ENCODE measurements at places on chromosomes 5 and 9.

DNA sequence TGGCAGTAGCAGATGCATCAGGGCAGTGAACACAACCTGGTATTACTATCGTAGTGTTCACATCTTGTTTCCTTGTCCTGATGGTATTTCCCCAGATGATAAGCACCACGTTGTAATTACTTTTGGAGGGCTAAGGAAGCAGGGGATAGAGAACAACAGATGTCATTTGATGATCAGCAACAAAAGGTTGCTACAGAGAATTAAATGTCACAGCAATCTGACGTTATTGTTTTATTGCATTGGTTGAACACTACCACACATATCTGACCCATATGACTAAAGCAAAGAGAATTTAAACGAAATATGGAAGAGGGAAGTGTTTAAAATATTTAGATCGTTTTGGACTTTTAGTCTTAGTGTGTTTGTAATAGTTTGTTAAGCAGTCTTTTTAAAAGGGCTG, 408.3 kb downstream of the SH3GL2 start:
- DNase-seq = no peak

GRCh38 chr5:112923148-112923917, 1.3 kb upstream of the REEP5 start:
- peak; percentile 25 for DNase-seq

GRCh38 chr9:36825179-36825578, 208.9 kb downstream of the PAX5 start:
- DNase-seq = no peak

DNA sequence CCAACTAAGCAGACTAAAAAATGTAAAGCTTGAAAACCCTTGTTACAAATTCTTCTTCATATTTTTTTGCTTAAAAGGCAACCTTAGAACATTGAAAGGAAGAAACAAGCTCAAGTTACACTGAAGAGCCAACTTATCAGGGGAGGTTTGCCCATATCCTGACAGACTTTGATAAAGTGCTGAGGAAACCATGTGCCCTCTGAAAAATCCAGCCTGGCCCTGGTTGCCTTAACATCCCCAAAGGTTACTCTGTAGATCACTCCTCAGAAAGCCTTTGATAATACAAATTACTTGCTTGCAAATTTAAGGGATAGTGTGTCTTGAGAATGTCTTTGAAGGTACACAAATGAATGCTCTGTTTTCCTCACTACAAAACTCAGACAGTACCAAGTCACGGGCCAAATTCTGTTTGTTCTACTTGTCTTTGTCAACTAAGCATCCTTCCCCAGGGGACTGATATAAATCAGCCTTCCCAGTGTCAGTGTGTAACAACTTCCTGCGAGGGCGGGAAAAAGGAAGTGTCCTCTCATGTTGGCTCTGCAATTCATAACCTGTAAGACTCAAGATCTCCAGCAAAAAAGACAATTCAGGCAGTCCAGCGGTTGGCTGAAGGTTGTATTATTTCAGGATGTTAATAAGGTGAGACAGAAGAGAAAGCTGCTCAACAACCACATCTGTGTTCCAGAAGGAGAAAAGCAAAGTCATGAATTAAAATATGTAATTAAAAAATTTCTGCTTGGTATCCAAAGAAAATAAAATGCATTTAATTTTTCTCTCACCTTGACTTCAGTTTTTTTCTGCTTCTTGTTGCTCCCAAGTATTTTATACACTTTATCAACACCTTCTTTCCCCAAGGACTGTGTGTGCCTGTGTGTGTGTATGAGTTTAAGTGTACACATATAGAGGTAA, 199.9 kb downstream of the PIK3R1 start:
- no peak for DNase-seq

- DNase-seq = peak; percentile 22
These were observed 59.5 kb downstream of the MVB12B start for GRCh38 chr9:126386088-126386487.

- no peak for DNase-seq
These were observed 4.7 kb upstream of the LCN2 start for GRCh38 chr9:128144239-128145181.

GRCh38 chr5:157917491-157917890, 58.5 kb upstream of the CLINT1 start:
- DNase-seq = no peak

DNA sequence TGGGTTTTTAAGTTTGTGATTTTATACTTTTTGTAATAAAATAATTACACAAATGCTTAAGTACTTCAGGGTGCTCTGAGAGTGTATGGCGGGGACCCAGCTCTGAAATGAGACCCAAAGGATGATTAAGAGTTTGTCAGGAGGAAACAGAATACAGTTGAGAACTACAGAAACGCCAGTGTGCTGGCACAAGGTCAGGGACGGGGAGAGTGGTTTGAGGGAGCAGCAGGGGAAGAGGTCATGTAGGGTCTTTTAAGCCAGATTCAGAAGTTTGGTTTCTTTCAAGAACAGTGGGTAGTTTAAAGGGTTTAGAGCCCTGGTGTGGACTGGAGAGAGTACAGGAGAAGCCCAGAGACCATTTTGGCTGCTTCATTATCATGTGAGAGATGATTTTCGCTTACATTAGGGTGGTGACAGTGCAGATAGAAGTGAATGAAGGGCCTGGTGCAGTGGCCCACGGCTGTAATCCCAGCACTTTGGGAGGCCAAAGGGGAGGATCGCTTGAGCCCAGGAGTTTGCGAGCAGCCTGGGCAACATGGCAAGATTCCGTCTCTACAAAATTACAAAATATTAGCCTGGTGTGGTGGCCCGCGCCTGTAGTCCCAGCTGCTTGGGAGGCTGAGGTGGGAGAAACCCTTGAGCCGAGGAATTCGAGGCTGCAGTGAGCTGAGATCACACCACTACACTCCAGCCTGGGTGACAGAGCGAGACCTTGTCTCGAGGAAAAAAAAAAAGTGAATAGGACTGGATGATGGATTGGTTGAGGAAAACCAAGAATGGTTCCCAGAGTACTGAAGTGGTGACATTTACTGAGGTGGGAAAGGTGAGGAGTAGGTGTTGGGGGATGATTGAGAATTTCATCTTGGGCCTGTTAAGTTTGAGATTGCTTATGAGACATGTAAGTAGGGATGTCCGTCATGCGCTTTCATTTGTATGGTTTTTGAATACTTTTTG, 1.4 kb upstream of the ETF1 start:
- DNase-seq = peak; percentile 27

GRCh38 chr5:18740301-18740700, 1106.0 kb downstream of the TAF11L14 start:
- DNase-seq = no peak

- DNase-seq = no peak
These were observed 166.1 kb downstream of the SLC28A3 start for GRCh38 chr9:84174486-84174885.

DNA sequence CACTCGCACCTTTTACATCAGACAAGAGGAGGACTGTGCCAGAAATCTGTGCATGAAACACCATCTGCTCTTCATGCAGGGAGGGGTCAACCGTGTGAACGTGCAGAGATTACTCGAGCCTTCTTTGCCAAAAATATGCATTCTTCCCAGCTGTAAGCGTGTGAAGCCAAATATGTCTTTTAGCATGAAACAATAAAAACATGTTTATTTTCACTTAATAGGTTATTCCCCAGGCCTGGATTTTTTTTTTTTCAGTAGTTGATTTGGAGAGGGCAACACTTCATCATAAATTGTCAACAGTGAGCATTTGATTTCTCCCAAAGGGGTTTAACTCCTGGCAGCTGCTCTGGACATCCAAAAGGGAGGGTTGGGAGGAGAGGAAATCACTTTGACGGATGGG, 23.8 kb downstream of the PLAC8L1 start:
- DNase-seq = no peak

DNA sequence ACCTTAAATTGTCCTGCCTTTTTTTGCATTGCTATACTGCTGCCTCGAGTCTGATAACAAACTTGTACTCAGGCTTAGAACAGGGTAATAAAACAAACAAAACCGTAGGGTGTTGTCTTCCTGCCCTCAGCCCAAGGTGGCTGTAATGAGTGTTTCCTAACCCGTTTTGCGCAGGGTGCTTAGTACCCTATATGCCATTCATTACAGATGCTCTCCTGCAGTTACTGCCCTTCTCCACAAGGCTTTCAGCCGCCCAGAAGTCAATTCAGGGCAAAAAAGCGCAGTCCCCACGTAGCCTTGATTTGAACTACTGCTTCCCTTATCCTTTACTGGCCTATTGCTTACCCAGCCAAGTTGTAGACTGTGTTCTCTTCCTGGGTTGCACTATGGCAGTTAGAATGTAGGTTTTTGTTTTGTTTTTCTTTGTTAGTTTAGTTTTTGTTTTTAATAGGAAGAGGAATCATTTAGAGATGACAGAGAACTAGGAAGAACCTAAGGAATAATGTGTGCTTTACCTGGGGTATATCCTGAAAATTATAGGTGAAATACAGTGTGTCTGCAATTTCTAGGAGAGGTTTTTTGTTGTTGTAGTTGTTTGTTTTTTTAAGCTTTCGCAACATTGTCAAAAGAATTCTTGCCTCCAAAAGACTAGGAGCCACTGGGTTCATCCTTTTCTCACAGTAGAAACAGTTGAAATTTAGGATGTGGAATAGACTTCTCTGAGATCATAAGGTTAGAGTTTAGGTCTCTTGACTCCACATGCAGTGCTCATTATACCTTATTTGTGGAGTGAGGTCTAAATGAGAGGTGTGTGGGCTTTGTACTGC, 1.3 kb downstream of the HMGXB3 start:
- DNase-seq = peak; percentile 75

- no peak for DNase-seq
These were observed 2.7 kb downstream of the S1PR3 start for GRCh38 chr9:88993871-88994460.

DNA sequence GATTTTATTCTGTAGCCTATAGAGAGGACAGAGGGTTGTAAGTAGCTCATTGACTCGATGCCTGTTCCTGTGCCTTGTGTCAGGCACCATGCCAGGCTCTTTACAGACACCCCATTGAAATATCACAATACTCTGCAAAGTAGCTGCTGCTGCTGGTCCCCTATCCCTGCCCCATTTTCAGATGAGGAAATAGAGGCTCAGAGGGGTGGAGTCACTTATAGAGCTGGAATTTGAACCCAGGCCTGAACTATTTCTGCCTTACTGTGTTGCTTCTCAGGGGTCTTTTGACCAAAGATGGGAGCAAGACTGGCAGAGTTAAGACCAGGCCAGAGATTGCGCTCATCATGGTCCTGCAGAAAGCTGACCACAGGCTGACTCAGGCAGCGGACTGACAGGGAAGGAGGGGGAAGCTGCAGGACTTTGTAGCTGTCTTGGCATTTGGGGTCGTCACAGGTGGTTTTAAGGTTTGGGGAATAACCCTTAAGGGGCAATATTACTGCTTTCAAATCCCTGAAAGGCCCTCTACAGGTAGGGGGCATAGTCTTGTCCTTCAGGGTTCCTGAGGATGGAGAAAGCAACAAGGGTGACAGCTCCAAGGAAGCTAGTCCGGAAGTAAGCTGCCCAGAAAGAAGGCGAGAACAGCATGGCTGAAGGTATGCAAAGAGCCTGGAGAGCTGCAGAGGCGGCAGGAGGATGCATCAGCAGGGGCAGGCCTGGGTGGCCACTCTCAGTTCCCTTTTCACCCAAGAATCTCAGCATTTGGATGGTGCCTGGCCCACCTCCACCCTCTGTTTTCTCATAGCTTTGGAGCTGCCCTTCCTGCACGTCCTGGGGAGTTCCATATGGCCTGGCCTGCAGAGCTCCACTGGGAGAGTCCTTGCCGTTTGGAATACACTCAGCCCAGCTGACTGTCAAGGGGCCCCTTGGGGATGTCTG, 18.3 kb upstream of the NDST1 start:
- no peak for DNase-seq

DNA sequence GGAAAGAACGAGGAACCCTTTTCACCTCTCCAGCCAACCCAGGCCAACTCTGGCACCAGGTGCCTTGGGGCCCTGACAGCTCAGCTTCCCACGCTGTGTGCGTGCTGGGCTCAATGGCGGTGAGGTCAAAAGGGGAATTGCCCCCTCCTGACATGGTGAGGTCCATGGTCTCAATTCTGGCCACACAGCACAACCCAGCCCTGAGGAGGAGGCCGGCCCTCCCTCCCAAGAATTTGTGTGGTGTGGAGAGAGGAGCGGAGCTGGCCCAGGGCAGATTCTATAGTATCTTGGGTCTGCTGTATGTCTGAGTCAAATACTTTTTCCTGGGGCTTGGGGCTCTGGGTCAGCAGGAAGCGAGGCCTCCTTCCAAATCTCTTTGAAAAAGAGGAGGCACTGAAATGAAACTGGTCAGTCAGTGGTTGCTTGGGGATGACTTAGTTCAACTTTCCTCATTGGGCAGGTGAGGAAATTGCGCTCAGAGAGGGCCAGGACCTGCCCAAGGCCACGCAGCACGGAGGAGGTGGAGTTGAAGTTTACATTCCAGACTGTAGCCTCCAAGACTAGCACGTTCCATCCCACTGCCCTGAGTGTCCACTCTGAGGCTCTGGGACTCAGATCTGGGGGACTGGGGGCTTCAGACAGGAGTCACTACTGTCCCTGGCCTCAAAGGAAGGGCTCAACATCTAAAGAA, 15.6 kb downstream of the COL27A1 start:
- no peak for DNase-seq

- no peak for DNase-seq
These were observed 56.2 kb downstream of the GLRA1 start for GRCh38 chr5:151868451-151868850.

GRCh38 chr5:39361306-39361705, 3.0 kb downstream of the C9 start:
- no peak for DNase-seq

DNA sequence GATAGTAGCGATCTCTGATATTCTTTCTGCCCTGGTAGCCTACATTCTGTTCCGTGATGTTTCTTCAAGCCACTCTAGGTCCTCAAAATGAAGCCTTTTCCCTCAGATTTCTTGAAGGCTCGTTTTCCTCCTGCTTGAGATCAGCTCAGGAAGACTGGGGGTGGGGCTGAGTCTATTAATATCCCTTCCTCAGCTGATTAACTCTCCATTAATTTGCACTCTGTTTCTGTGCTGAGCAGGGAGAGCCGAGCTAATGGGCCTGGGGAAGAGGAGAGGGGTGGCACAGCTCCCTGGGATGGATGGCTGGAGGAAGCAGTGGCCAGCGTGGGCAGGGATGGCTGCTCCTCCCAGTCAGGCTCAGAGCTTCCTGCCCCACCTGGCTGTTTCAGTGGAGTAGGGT, 93.3 kb downstream of the PPARGC1B start:
- DNase-seq = no peak

GRCh38 chr9:96199006-96199405, 103.0 kb downstream of the HSD17B3 start:
- DNase-seq = no peak

DNA sequence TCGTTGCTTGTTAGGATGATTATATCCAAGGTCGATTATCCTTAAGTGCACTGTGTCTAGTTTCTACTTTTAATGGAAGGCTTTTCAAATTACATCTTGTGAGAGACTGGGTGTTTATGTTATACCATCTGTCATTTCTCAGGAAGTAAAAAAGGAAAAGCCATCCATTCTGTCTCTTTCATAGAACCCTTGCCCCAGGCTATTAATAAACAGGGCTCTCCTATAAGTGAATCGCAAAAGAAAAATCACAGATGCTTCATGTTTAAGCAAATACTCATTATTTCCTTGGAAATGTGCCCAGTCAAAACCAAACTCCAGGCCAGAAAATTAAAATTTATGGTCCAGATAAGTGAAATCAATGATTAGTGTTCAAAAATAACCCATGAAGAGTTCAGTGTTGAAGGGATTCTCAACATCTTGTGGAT, 58.1 kb downstream of the STARD4 start:
- DNase-seq = no peak
